ENCODE measurements at places on chromosomes 7 and 10. TPM values are rescaled to one million over a fixed set of nuclear protein-coding genes. Genes with fewer than 3 reads are reported as not detected.

Gene SEC31B
- total RNA-seq, result 15.8 TPM

Gene FEZF1
- not detected for total RNA-seq

DNA sequence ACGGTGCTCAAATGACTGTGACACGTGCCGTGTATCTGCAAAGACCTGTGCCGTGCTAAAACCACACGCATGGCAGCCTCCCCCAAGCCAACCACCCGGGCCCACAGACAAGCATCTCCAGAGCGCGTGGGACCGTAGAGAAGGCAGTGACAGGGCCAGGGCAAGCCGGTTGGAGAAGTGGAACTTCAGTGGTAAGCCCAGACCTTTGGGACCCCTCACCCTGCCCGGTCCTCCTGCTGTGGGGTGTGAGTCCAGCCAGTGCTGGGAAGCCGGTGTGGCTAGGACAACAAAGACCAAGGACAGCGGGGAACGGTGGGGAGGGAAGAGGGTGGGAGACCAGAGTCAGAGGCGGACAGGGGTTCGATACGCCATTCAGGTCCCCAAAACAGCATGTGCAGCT lies 476.2 kb downstream of the DNAJB6 start:
- DNase-seq, result no peak

GRCh38 chr7:519484-520390 lies at the start of gene PDGFA:
Gene PDGFA, minus strand, starts transcription at chr7:519846. Its CDS starts 845 bp downstream, at chr7:519001.
- DNase-seq, result no peak
